Activated naive CD8-positive, alpha-beta T cell treated with anti-CD3 and anti-CD28 coated beads, Interleukin-2, amount 10 ng/mL, durations not matched to agents 7 days and 5 days (primary cell): ENCODE measurements at places on chromosomes 6 and 20. TPM values are rescaled to one million over a fixed set of nuclear protein-coding genes. Genes with fewer than 3 reads are reported as not detected.

DNA sequence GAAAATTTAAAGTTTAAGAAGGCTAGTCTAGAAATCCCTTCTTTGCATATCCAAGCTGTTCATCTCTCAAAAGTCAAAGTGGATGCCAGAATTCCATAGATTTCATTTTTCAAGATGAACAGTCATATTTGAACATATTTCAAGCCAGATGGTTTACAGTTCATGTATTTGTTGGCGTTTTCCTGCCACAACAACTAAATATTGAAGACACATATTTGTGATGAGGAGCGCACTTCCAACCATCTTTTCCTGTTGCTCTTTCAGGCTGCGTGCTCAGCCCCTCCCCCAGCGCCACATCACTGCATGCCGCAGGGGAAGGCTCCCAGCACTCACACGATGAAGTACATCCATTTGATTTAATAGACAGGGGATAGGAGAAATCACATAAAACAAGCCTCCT lies 5.9 kb upstream of the NOX3 start:
- no peak for DNase-seq
- no peak overlapping the region for H3K4me3 ChIP-seq
- H3K36me3 ChIP-seq: peaks cover 8% of the 10 kb centered on the region
- no peaks in the 10 kb centered on the region for H3K4me1 ChIP-seq
- H3K27ac ChIP-seq: no peak overlapping the region

- no peak overlapping the region for H3K4me3 ChIP-seq
- H3K27me3 ChIP-seq: no peaks in the 10 kb centered on the region
- peaks cover 42% of the 10 kb centered on the region for H3K36me3 ChIP-seq
- peak overlapping the region; percentile 26 for H3K27ac ChIP-seq
These were observed 21.1 kb upstream of the SNX14 start for GRCh38 chr6:85614780-85615179.

- no peak overlapping the region for H3K27ac ChIP-seq
- peaks cover 40% of the 10 kb centered on the region for H3K27me3 ChIP-seq
- no peak for DNase-seq
- H3K36me3 ChIP-seq: no peaks in the 10 kb centered on the region
- peaks cover 4% of the 10 kb centered on the region for H3K4me1 ChIP-seq
These were observed 7.7 kb downstream of the OPN5 start for GRCh38 chr6:47789553-47789952.

Gene KIF6
- not detected for total RNA-seq

- no peak overlapping the region for H3K4me3 ChIP-seq
- DNase-seq: no peak
- no peak overlapping the region for H3K27ac ChIP-seq
These were observed 6.3 kb upstream of the HDDC2 start for GRCh38 chr6:125307964-125308615.

DNA sequence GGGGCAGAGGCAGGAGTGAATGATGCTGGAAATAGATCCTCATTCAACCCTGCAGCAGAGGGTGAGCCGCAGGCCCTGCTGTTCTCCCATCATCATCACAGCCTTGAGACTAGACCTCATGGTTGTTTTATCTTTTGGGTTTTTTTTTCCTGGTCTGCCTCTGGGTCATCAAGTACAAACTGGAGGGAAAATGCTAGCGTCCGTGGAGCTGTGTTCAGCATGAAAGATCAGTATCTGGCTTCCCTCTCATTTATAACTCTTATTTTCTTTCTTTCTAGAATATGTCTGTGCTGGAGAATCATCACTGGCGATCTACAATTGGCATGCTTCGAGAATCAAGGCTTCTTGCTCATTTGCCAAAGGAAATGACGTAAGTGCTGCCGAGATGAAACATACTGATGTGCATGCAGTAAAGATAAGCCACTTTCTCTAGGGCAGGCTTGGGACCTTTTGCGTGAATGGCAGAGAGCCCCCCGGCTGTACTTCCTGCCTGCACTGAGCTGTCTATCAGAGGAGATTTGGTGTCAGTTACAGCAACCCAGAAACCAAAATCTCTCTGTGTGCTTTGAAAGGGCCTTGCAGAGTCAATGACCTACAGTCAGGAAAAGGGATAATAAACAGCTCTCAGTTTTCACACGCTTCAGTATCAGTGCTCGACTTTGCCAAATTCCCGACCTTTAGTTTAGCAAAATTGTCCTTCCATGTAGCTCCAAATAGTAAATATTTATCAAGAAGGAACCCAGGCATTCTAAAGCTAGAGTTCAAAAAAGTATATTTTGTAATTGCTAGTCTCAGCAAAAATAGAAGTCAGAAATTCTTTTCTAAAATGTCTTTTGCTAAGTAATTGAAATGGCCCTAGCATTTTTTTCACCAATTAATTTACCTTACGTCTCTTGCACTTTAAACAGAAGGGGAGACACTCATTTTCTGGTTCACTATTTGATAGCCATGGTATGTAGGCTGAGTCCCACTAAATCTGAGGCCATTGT lies 76.3 kb downstream of the MTFR2 start:
- peaks cover 3% of the 10 kb centered on the region for H3K27me3 ChIP-seq
- H3K36me3 ChIP-seq: no peaks in the 10 kb centered on the region
- no peaks in the 10 kb centered on the region for H3K4me1 ChIP-seq
- H3K27ac ChIP-seq: no peak overlapping the region
- DNase-seq: no peak

Gene PHACTR3
- total RNA-seq: not detected

DNA sequence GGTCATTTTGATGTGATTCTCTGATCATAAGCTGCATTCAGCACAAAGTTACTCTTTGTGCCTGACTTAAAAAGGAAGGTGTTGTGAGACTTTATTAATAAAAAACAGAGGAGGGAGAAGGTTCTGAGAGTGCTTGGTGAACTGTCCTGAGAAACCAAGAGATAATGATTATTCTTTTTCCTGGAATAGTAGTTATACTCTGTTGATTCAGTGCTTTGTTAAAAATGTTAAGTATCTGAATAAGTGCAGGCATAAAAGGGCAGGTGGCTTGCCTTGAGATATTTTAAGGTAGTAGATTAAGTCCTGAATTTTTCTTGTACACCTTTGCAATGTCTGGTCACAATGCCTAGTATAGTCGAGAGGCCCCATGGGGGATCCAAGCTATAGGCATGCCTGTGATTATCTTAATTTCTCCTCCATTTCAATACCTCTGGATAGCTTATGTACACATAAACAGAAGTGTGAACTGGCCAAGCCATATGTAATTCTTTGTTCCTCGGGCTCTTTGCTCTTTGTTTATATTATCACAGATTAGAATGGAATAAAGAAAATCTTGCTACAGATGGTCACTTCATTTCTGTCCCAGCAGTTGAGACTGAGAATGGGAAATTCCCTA lies 50.0 kb downstream of the SOBP start:
- peaks cover 11% of the 10 kb centered on the region for H3K27me3 ChIP-seq
- H3K4me1 ChIP-seq: no peaks in the 10 kb centered on the region
- no peak overlapping the region for H3K27ac ChIP-seq
- no peaks in the 10 kb centered on the region for H3K36me3 ChIP-seq
- no peak overlapping the region for H3K4me3 ChIP-seq
